Activated T-helper 1 cell treated with anti-CD3 and anti-CD28 coated beads, Interleukin-12 subunit alpha, Interleukin-12 subunit beta, Interleukin-2, Interleukin-4 antibody, amounts not matched to agents 30 ng/mL and 10 ng/mL and 1 ng/mL, durations not matched to agents 14 hours and 24 hours and 36 hours (primary cell): ENCODE measurements at places on chromosomes 5 and 9. TPM values are rescaled to one million over a fixed set of nuclear protein-coding genes. Genes with fewer than 3 reads are reported as not detected.

MYOZ3 gene
- 0.49 and 0.51 TPM in 2 replicates for total RNA-seq

PTGR1 gene
- total RNA-seq: 1.3 and 1.8 TPM in 2 replicates

SCGB3A2 gene
- not detected in 2 replicates for total RNA-seq

CCL28 gene
- 7.5 and 7.8 TPM in 2 replicates for total RNA-seq
